ENCODE measurements at places on chromosomes 5 and 9.

DNA sequence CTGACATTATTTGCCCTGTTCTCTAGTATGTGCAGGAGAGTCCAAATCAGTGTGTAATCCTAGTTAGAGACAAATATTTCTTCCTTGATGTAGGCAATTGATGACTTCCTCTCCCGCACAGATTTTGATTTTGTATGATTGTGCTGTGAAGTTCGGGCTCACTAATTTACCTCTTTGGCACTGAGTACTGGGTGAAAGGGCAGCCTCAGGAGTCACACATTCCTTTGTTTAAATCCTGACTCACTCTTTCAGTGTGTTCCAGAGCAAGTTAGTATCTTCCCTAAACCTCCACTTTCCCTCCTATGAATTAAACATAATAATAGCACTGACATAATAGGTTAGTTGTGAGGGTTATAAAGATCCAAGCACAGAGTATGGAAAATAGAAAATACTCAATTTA lies 269.7 kb downstream of the ISL1 start:
- no peak for DNase-seq

- DNase-seq = no peak
Observed at GRCh38 chr5:97102010-97102470, 40.4 kb downstream of the LIX1 start.

- DNase-seq = no peak
Observed at GRCh38 chr9:34458959-34459340, 345 bp downstream of the DNAI1 start.

DNA sequence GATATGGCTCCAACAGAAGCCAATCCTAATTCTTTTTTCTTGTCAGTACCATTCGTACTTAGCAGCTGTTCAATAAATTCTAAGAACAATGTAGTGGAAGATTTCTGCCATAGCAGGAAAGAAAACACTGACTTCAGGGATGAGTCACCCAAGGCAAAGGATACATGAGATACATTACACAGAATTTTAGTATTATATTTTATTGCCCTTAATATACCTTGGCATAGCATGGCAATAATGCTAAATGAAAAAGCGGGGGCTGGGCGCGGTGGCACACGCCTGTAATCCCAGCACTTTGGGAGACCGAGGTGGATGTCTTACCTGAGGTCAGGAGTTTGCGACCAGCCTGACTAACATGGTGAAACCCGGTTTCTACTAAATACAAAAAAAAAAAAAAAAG lies 619.1 kb upstream of the DAB2 start:
- no peak for DNase-seq

- no peak for DNase-seq
Observed at GRCh38 chr5:168227973-168228615, 63.4 kb upstream of the WWC1 start.

DNA sequence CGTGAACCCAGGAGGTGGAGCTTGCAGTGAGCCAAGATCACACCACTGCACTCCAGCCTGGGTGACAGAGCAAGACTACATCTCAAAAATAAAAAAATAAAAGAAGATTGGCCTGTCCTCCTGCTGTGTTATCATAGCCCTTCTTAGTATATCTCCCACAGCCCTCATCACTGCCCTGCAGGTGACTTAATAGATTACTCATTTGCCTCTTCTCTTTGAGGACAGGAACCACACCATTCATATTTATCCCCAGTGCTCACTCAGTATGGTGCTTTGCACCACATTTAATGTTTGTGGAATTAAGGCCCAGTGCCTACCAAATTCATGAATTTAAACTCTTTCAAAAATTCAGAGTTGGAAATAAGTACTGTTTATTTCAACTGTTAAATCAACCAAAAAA lies 10.3 kb downstream of the IDNK start:
- DNase-seq = no peak

- no peak for DNase-seq
Observed at GRCh38 chr5:147226512-147226911, 8.3 kb upstream of the STK32A start.
